Naive thymus-derived CD4-positive, alpha-beta T cell (primary cell): ENCODE measurements at places on chromosomes 16 and 17.

DNA sequence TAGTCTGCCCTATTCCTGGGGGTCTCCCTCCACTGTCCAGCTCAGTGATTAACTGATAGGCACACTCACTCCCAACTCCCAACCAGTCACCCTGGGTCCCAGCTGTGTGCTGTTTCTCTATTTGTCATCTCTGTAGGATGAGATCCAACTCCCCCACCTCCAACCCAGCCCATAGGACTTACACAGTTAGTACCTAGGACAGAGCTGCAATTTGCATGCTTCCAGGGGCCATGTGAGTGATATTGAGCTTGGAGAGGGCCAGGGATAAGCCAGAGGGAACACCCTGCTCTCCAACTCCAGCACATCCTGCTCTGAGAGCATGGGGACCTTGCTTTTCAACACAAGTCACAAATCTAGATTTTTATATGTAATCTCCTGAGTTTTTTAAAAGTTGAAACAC, 8.8 kb downstream of the C17orf113 start:
- no peak for DNase-seq

DNA sequence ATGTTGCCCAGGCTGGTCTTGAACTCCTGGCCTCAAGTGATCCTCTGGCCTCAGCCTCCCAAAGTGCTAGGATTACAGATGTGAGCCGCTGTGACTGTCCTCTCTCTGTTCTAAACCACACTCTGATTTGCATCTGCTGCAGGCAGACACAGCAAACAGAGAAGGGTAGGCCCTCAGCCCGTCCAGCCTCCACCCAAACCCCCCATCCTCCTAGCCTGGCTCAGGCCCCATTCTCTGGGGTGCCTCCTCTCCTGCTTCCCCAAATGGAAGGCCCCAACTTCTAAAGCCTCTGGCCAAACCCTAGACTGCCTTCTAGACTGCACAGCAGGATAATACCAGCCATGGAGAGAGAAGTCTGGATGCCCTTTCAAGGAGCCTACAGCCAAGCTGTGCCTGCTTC, 4.1 kb upstream of the GFAP start:
- DNase-seq = no peak

DNA sequence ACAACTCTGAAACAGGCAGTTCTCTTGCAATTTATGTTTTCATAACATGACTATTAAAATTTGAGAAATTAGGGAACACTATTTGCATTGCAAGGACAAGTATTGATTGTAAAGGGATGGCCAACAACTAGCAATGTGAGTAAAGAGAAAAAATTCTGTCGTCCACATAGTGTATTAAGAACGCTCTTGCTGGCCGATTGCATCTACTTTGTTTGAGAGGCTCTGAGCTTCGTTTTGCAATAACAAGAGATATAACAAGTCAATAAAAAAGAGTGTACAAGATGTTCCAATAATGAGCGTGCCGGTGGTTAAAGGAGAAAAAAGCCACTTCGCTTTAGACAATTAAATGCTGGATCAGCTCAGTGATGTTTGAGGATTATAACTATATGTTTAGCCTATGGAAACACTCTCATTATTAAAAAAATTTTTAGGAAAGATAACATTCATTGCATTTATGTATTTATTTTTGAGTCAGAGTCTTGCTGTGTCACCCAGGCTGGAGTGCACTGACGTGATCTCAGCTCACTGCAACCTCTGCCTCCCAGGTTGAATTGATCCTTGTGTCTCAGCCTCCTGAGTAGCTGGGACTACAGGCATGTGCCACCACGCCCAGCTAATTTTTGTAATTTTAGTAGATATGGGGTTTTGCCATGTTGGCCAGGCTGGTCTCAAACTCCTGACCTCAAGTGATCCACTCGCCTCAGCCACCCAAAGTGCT, 19.2 kb upstream of the TOM1L1 start:
- DNase-seq = no peak

DNA sequence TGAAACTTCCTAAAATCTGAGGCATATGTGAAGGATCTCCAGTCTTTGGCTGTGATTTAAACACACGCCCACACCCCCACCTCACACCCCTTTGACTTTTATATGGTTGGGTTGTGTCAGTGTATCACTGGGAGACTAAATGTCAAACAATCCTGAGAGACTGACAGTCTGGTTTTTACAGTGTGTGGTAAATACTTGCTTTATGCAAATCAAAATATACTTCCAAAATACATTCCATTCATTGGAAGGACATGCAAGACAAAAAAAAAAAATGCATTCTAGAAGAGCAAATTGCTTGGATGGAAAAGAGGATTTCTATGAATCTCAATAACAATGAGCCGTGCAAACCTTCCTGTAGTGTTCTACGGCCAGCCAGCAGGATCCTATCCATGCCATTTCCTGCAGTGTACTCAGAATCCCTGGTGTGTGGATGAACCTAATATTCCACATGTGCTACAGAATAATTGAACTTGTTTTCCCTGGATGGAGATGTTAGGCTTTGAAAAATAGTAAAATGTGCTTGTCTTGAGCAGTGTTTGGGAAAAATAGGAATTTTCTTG, 602.1 kb upstream of the GOT2 start:
- DNase-seq = no peak

DNA sequence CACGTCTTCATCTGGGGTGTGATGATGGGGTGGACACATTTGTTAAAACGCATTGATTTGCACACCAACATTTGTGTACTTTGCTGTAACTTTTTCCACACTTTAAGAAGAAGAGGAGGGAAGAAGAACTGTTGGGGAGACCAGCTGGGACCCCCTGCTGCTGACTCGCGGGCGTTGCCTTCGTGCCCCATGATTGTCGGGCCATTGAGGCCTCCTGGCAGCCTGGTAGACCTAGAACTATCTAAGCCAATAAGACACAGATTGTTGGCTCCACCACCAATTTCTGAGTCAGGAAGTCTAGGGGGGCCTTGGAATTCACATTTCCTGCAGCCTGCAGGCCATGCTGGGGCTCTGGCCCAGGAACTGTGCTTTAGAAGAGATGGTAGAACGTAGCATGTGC, 105.5 kb downstream of the TNFRSF13B start:
- no peak for DNase-seq

- DNase-seq = peak; percentile 61
These were observed 8.6 kb upstream of the BAHCC1 start for GRCh38 chr17:81386646-81387099.

DNA sequence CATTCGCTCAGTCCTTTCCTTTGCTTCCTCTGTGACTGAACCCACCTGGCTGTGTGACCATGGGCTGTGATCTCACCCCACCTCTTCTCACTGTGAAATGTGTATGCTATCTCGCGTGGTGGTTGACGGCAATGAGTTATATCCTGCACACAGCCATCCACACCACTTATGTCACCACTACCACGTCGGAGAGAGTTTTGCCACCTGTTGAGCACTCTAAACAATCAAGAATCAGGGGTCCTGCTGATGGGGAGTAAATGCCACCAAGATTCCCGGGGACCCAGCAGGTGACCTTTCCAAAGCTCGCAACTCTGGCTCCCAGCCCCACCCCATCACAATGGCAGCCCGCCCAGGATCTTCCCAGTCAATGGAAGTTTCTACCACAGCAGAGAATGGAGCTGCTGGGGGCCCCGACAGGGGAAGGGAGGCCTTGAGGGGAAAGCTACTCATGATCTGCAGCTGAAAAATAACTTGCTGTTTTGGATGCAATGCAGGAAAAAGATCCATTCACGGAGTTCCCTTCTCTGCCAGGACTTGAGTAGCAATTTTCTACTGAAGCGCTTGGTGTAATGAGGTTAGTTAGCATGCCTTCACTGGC, 26.2 kb upstream of the RCVRN start:
- DNase-seq = no peak

GRCh38 chr16:72201387-72201786, 29.4 kb upstream of the PMFBP1 start:
- DNase-seq = no peak

- no peak for DNase-seq
These were observed 14.4 kb upstream of the CD300E start for GRCh38 chr17:74637926-74638325.

- no peak for DNase-seq
These were observed 44.4 kb downstream of the TNRC6A start for GRCh38 chr16:24773771-24774427.

DNA sequence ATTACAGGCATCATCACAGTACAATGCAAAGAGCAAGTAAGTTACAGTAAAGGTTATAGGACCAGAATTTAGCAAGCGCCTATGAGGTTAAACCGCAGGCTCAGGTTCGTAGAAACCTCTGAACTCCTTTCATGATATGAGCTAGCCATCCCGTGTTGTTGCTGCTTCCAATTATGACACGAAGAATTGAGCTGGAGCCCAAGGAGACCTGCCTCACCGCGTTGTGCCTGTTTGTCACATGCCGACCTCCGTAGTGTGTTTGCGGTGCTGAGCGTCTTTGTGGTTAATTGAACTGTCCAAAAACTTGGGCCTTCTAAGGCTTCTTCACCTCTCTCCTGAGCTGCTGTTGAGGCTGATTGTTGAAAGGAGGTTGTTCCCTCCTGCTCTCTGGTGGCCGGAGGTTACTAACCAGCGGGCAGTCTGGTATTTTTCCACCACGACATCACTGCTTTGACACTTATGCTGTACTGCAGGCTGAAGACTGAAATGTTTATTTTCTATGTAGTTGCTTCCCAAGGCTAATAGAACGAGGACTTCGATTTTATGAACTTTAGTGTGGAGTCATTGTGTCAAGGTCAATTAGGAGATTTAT, 67.5 kb downstream of the SEC14L1 start:
- no peak for DNase-seq

DNA sequence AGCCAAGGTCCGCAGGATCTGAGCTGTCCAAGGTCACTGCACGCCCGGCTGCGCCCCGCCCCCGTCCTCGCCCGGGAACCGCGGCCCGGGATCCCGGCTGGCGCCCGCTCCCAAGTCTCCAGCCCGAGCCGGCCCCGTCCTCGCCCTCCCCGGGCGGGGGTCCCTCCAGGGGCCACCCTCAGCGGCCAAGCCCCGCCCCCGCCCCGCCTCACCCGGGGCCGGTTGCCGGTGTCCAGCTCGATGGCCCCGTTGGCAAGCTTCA, 216 bp downstream of the VPS9D1 start:
- DNase-seq = no peak
